ENCODE measurements at places on chromosomes 3 and 15. TPM values are rescaled to one million over a fixed set of nuclear protein-coding genes. Genes with fewer than 3 reads are reported as not detected.

DNA sequence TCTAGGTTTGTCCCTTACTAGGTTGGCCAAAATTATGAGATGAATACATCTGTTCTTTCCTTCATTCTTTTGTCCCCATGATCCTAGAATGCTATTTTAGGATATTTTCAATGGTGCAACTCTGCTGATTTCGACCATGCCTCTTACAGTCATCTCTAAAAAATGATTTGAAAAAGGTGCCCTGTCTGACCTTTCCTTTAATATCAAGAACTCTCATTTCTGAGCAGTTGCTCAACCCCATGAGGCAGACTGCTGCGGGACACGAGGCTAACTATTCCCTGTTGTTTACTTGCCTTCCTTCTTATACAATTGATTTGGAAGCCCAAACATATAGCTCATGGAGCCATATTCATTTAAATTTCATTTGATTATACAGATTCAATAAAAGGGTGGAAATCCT is 14.6 kb downstream of the PLSCR2 start:
- DNase-seq, result no peak

DNA sequence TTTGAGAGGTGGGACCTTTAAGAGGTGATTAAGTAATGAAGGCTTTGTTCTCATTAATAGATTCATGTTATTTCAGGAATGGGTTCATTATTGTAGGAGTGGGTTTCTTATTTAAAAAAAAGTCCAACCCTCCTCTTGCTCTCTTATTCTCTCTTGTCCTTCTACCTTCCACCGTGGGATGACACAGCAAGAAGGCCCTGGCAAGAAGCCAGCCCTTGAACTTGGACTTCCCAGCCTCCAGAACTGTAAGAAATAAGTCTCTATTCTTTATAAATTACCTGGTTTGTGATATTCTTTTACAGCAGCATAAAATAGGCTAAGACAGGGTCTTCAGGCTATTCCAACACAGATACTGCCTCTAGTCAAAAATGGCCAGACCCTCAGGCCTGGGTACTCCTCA is 62.2 kb downstream of the MYLK start:
- no peak for DNase-seq

GRCh38 chr15:90181776-90182175 is 19.4 kb upstream of the SEMA4B start:
- DNase-seq, result no peak

DNA sequence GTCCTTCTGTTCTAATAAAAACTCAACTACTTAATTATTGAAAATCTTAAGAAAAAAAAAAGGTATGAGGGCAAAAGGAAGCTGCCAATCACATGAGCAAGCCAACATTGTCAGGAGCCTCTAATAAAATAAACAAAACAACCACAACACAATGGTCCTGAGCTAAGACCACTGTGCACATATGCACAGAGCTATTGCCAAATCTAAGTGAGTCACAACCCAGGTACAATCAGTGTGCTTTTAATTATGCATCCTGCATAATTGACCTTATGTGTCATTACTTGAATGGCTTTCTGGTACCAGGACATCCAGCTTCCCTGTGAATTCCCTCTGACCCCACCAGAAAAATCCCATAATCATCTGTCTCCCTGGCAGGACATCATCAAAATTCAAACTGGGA is 639.8 kb downstream of the MAGI1 start:
- no peak for DNase-seq

CAPN3 gene
- 18.9 TPM for total RNA-seq

COLQ gene
- total RNA-seq, result 6.1 TPM

DNA sequence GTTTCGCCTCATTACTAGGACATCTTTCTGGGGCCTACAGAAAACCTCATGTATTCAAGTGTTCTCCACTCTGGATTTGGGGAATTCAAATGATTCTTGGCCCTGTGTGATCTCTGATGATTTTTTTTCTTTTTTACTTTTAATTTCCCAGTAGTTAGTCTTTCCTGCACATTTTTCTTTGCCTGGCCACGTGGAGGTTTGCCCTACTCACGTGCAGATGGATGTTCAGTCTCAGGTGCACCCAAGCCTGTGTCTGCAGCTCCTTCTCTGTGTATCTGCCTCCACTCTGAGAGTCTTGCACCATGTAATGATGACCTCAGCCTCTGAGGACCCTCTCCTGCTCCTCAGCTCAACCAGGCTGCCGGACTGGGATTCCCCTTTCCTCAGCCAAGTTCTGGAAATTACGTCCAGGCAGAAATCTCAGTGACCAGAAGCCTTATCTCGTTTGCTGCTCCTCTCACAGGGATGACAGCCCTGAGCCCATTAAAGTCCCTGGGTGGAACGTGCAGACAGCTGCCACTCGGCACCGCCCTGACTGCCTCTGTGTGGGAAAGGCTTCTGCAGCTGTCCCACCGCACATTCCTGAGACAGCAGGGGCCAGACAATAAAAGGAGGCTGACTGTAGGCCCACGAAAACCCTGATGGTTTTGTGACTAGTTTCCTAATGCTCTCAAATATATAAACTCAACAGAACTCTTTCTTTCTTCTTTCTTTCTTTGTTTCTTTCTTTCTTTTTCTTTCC is 31.4 kb upstream of the GABRB3 start:
- no peak for DNase-seq

CD86 gene
- total RNA-seq, result 3.0 TPM

MGA gene
- 65.2 TPM for total RNA-seq

ALDH1A2 gene
- 72.7 TPM for total RNA-seq

DNA sequence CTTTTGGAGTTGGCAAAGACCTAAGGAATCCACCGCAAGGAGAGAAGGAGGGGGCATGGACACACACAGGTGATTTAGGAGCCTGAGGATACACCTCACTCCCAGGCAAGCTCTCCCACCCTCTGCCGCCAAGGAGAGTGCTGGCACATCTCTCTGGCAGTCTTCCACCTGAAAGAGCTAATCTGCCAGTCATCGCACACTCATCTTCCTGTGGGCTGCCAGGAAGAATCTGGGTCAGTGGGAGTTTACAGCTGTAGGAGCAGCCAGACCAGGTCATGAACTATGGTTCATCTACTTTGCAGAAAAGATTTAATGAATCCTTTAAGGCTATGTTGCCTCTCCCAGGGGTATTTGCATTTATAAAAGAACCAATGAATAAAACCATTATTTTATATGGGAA is 170.6 kb upstream of the TSC22D2 start:
- no peak for DNase-seq

- peak; percentile 46 for DNase-seq
Observed at GRCh38 chr3:193016437-193016901, 98.8 kb upstream of the MB21D2 start.

DNA sequence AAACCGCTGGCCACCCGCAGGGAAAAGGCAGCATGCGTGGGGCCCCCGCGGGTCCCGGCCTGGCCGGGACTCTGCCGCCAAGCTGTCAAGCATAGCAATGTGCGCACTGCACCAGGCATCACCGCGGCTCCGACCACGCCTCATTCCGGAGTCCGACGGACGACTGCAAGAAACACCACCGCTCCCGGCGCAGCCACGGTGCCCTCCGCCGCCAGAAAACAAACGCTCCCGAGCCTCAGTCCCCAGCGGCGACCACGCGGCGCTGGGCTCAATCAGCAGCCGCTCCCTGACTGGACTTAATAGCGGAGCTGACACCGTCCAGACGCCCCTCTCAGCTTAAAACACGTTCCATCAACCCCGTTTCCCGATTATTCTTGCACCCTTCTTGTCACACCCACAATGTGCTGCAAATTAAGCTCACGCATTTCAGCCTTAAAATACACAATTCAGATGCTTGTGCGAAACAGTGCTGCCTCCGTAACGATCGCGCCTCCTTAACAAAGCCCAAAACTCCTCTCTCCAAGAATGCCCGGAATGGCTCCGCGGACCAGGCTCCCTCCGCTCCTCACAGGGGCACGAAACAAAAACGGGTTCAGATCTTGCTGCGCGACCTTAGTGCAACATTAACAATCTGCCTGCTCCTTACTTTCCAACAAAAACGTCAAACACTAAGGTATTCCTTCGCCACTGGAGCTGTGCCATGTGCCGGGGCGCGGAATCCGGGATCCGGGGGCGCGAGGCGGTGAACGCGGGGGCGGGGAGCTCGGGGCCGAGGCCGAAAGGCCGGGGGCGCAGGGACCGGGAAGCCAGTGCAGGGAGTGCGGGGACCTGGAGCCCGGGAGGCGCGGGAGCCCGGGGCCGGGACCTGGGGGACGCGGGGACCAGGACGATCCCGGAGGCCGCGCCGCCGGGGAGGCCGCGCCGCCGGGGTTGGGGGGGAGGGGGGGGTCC is 655 bp downstream of the CYFIP1 start:
- DNase-seq, result peak; percentile 57

GRCh38 chr15:73295630-73296286 is 73.0 kb downstream of the HCN4 start:
- DNase-seq, result no peak

DNA sequence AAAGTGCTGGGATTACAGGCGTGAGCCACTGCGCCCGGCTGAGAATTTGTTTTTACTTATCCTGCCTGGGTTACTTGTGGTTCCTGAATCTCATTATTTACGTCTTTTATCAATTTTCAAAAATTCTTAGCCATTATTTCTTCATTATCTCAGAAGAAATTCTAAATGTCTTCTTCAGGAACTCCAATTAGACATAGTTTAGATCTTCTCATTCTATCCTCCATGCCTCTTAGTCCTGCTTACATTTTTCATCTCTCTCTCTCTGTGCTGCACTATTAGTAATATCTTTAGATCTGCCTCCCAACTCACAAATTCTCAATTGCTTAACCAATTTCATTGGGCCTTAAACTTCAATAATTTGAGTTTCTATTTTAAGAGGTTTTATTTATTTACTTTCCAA is 124.4 kb upstream of the MRPS22 start:
- no peak for DNase-seq

GRCh38 chr3:31219131-31219843 is 313.4 kb upstream of the STT3B start:
- DNase-seq, result no peak

ONECUT1 gene
- total RNA-seq, result not detected

DNA sequence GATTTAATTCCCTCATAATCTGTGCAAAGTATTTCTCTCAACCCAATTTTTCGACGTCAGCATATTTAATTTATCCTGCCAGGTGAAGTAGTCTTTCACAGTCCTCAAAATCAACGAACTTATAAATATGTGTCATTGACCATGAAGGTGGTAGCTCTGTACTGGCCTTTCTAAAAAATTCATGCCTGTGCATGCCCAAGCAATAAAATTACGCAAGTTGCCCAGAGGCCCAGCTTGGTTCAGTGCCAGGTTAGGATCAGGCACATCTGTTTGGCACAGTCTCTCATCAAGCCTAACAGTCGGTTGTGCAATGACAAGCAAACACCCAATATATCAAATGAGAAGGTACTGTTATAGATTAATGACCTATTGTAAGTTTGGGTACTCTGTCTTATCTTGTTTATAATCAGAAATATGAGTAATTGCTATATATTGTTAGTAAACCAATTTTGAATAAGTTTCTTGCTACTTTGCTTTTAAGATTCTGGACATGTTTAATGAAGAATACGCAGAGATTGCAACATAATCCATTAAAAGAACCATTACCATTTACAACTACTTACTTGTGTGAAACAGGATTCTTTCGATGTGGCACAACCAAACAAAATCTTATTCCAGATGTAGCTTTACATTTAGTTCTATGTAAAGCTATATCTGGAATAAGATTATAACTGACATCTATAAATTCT is 159.0 kb upstream of the IL12A start:
- peak; percentile 79 for DNase-seq

- DNase-seq, result no peak
Observed at GRCh38 chr3:62122819-62123218, 250.5 kb downstream of the FEZF2 start.

DNA sequence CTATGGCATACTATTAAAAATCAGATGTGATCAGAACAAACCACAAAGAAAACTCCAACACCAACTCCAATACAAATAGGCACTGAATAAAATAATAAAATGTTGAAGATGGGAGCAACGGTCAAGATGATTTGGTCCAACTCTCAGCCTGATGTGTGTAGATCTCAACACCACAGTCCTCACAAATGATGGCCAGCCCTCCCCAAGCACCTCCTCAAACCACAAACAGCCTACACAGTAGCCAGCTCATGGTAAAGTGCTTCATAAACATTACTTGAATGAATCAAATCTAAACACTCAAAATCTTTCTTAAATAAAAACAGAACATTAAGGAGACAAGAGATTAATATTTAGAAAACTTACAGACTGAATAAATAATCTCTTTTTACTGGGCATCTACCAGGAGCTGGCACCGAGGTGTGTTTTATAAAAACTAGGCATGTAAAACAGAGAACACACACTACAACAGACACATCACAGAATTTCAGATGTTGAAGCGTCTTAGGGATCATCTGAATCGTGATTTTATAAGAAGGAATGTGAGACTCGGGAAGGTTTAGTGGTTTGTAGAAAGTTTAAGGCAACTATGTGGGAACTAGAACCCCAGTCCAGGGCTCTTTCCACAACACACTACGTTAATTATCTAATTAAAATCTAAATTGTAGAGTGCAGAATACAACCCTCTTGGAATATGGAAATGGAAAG is 102.4 kb downstream of the MYLK start:
- no peak for DNase-seq

TEX55 gene
- not detected for total RNA-seq

DNA sequence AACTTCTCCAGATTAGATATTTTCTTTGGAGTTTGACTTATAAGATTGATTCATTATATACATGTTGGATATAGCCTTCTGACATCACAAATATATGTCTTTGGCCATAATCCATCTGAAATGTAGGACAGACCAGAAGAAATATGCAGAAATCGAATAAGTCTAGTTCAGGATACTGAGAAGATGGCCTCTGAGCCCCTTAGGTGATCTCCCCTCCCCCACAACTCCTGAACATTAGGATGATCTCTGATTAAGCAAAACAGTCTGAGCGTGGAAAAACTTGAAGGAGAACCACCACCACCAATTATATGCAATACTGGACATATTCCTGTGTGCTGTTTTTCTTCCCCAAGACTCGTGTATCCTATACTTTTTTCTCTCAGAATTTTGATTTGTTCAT is 3.2 kb downstream of the SETD5 start:
- DNase-seq, result no peak

GRCh38 chr3:72872183-72872582 is 15.7 kb upstream of the GXYLT2 start:
- no peak for DNase-seq

GRCh38 chr3:167102071-167102470 is 278.0 kb downstream of the ZBBX start:
- no peak for DNase-seq

DNA sequence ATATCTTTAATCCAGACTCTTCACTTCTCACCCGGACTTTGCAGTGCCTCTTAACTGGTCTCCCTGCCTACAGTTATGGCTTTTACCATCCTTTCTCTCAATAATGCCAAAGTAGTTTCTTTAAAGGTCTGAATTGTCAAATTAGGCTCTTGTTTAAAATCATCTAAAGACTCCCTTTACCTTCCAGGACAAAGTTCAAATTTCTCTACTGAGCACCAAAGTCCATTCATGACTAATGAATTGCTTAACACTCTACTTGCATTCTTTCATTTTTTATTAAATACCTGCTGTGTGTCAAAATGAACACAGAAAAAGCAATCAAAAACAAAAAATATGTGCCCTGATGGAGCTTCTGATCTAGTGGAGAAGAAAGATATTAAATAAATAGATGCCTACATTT is 472.4 kb upstream of the UBE2E2 start:
- DNase-seq, result no peak

- DNase-seq, result no peak
Observed at GRCh38 chr3:53613125-53613524, 118.7 kb downstream of the CACNA1D start.

UBA5 gene
- 49.1 TPM for total RNA-seq
